ENCODE measurements at places on chromosomes 6 and 20. TPM values are rescaled to one million over a fixed set of nuclear protein-coding genes. Genes with fewer than 3 reads are reported as not detected.
A peak's percentile ranks its signal among the peaks of the same experiment; 100 is the strongest.

DNA sequence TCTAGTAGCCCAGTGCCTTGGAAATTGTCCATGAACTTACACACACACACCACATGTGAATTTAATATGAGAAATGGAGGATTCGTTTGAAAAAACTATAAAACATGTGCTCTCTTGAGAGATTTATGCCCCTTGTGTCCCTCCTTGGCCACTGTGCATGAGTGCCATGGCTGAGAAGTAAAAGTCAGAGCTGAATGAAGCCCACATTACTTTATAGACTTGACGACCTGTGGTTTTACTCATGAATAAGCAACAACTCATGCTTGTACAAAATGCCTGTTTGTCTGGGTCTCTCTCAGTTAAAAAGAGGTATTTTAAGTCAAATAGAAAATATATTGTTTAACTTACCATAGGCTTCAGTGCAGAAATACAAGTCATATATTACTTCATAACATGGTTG lies 102.7 kb downstream of the KCNQ5 start:
- DNase-seq: no peak

- DNase-seq: no peak
These were observed 330.1 kb downstream of the RIMS1 start for GRCh38 chr6:72216222-72217068.

The CD24 gene
- 299 TPM for total RNA-seq

DNA sequence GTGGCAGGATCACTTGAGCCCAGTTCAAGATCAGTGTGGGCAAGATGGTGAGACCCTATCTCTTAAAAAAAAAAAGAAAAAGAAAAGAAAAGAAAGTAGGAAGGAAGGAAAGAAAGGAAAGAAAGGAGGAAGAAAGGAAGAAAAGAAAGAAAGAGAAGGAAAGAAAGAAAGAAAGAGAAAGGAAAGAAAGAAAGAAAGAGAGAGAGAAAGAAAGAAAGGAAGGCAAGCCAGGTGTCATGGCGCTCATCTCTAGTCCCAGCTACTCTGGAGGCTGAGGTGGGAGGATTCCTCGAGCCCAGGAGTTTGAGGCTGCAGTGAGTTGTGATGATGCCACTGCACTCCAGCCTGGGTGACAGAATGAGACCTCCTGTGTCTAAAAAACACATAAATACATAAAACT lies 11.5 kb upstream of the SRC start:
- no peak for DNase-seq

DNA sequence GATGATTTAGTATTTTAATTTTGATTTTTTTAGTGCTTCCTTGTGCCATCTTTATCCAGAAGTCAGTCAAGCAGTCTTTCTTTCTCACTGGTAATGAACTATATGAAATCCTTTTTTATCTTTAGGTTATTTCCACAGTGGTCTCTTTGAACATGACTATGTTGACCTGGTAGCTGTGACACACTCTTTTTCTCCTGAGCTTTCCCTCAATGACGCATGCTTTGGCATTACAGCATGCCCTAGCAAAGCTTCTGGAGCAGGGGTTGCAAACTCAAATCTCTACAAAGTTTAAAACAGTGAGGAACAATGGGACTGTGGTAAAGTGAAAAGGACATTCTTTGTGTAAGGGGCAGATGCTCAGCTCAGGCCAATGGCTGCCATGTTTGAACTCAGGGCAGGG lies 4.5 kb upstream of the PLAGL1 start:
- DNase-seq: peak; percentile 14

The BFSP1 gene
- 1.3 TPM for total RNA-seq

DNA sequence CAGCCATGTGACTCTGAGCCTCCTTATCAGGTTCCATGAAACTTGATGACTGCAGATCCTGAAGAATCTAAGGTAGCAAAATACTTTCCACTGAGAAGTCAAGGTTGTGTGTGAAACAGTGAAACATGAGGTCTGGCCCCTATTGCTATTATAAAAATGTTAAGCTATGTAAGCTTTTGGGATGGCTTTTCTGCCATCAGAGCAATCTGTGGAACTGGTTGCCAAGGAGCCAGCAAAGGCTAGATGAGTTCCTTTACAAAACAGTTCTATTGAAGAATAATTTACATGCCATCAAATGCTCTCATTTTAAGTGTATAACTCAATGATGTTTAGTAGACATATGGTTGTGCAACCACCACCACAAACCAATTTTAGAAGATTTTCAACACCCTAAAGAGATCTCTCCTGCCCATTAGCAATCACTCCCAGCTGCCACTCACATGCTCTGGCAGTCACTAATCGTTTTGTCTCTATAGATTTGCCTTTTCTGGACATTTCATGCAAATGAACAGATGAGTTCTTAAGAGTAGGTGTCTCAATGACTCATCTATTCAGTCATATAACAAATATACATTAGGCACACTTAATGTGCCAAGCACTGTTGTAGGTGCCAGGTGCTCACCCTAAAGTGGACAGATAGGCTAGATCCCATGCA lies 19.9 kb upstream of the MEP1A start:
- no peak for DNase-seq

DNA sequence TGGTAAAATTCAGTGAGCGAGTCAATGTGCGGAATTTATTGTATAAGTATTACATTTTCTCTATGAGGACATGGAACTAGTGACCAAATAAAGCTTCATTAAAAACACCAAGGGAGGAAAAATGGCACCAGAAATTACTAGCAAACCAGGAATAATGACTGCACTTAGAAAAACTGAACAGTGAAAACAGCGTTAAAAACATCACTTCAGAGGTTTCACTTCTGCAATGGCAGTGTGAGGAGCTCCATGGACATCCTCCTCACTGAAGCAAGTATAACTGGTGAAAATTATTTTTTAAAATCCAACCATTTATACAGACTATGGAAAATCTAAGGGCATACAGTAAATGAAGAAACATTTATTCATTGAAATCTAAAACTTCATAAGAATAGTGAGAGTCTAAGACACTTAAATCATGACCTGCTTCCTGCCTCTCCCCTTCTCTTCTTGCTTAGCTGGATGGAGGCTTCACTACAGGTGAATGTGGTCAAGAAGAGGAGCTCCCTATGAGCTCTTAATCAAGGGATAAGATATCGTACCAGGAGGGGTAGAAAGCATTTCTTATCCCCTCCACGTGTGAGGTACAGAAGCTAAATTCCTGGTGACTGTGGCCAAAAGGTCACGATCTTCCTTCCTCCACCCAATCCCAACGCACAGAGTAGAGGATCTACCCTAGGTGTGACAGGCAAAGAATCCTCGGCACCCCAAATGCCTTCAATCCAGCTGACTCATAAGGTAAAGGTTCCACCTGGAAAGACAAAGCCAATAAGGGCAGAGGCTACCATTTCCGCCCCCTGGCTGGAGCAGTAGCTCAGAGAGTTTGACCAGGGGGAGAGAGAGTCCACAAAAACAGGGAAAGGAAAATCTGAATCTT lies 12.3 kb upstream of the ASF1A start:
- no peak for DNase-seq

- peak; percentile 89 for DNase-seq
These were observed 65.2 kb downstream of the CDC5L start for GRCh38 chr6:44452725-44453124.

The CAPN11 gene
- total RNA-seq: not detected

- peak; percentile 31 for DNase-seq
These were observed 372.0 kb downstream of the PREX1 start for GRCh38 chr20:48455651-48456365.

DNA sequence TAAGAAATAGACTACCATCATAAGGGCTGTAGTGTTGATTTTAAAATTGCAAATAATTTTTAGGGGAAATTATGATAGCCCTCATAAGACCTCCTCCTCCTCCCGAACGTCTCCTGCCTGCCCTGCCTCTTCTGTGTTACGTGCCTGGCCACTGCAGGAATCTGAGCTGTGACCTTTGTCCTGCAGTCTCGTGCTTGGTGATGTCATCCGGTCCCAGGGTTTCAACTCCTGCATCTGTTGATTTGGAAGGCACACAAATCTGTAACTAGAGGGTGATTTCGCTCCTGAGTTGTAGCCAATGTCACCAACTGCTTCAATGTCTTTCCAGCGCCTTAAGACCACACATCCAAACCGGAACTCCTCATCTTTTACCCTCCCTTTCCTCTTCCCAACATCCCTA lies 163.2 kb downstream of the AIG1 start:
- DNase-seq: no peak

All from mammary epithelial cell (primary cell).